ENCODE measurements at places on chromosomes 5 and 9.
A peak's percentile ranks its signal among the peaks of the same experiment; 100 is the strongest.

DNA sequence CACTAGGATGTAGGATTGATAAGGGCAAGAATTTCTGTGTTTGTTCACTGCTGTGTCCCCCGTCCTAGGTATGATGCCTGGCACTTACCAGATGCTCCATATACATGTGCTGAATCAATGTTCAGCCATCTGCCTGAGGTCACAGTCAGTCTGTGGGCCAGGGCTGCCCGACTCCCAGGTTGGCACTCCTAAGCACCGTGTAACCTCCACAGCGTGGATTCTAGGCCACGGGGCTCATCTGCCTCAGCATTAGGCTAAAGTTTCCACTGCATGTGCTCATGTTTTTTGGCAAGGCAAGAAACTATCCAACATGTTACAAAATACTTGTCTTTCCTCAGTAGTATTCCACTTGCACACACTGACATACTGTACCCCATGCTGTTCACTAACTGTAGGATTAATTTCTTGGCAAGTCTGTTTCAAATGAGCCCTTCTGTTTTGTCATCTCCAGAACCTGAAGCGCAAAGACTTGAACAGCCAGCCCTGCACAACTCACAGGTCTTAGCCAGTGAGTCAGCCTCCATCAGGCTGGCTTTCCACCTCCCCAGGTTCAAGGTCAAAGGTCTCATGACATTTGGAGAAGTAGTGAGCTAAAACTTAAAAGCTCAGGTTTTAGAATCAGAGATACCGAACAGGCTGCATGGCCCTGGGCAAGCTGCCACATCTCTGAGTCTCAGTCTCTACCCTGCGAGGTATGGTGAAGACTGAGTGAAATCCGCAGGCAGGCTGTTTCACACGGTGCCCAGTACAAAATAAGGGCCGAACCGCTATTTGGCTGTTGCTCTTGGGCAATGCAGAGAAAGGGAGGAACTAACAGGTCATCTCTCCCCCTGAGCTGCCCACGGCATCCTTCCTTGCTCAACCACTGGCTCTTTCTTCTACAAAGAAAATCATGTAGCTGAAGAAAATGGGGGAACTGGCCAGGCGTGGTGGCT, 7.2 kb downstream of the TOR1A start:
- DNase-seq, result no peak

GRCh38 chr9:107707915-107708441, 218.4 kb upstream of the KLF4 start:
- DNase-seq, result no peak

DNA sequence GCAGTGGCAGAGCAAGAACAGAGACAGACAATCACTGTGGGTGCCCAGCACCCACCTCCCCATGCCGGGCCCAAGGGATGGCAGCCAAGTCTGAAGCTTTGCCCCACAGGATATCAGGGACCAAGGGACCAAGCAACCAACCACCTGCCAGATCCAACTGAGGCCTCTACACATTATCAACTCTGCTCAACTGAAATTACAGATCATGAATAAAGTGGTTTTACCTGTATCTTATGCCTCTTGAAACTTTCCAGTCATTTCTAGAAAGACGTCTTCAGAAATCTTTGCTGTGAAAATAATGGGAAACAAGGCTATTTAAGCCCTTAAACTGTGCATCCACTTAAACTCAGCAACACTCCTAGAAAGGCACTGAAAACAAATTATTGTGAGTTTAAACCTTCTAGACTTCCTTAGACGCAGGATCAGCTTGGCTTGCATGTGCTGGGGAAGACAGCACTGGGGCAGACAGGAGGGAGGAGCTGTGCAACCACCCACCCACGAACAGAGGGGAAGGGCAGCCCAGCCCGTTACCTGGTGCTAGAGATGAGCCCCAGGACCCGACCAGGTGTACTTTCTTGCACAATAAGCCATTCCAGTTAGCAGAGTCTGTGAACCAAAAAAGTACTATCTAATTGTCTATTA, 80.0 kb downstream of the SEMA4D start:
- DNase-seq, result no peak

- DNase-seq, result no peak
Observed at GRCh38 chr5:108168915-108169314, 213.0 kb downstream of the FBXL17 start.

DNA sequence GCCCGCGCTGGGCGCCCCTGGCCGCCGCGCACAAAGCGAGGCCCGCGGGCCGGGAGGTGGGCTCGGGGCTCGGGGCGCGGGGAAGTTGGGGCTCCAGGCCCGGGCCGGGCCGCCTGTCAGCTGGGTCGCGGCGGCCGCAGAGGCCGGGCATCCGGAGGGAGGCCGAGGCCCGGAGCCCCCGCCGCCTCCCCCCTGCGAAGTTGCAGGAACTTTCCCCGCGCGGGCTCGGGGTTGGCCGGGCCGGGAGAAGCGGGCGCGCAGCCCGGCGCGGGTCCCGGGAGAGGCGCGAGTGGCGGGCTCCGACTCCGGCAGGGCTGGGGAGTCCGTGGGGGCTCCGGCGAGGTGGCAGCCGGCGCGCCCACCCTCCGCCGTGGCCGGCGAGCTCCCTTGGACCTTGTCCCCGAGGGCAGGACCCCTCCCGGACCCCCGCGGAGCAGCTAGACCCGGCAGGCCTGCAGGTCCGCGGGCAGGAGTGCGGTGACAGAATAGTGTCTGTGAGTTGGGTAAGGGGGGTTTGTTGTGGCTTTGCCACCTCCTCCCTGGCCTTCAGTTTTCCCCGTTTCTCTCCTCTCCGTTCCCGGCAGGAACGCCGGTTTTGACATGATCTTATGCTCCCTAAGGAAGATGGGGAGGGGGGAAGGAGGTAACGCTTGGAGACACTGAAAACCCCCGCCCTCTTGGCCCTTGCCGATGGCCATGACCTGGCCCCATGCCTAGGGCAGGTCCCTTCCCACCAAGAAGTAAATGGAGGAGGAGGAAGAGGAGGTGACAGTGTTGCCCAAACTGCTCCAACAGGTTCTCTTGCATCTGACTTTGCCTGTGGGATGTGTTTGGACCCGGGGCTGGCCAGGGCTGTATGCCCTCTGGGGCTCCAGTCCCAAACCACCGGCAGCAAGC, 942 bp downstream of the PHF2 start:
- DNase-seq, result no peak

- no peak for DNase-seq
Observed at GRCh38 chr5:176542596-176543427, 5.6 kb upstream of the RNF44 start.

GRCh38 chr9:89097219-89097618, 81.4 kb downstream of the SHC3 start:
- DNase-seq, result no peak

- DNase-seq, result no peak
Observed at GRCh38 chr5:169895926-169896325, 84.4 kb downstream of the INSYN2B start.

DNA sequence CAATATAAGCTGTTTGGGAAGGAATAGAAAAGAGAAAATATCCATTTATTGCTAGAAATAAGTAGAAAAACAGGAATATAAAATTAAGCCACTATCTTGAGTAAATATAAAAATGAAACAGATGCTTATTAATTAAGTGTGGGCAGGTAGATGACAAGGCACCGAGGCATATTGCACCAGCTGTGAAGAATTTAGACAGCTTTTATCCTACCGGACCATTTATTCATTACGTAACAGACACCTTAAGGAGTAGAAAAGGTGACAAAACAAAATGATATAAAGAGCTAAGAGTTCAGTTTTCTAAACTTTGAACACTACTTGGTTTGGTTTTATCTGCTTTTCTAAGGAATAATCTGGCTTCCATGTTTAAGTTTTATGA, 404.1 kb downstream of the PTPRD start:
- DNase-seq, result no peak

GRCh38 chr5:107251151-107251550, 419.6 kb downstream of the EFNA5 start:
- DNase-seq, result no peak

- no peak for DNase-seq
Observed at GRCh38 chr9:22204240-22204639, 195.1 kb upstream of the CDKN2B start.

DNA sequence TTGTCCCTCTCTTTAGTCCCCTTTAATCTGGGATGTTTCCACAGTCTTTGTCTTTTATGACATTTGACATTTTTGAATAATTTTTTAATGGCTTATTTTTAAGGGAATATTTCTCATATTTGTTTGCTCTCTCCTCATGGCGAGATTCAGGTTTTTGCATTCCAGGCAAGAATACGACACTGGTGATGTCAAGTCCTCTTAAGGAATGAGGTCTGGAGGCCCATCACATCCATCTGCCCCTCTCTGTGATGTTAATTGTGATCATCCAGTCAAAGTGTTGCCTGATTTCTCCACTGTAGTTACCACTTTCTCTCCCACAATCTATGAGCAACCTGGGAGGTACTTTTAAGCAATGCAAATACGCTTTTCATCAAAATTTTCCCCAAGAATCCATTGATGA, 193.2 kb downstream of the MAST4 start:
- no peak for DNase-seq

GRCh38 chr5:93328833-93329232, 252.2 kb downstream of the NR2F1-AS1 start:
- no peak for DNase-seq

DNA sequence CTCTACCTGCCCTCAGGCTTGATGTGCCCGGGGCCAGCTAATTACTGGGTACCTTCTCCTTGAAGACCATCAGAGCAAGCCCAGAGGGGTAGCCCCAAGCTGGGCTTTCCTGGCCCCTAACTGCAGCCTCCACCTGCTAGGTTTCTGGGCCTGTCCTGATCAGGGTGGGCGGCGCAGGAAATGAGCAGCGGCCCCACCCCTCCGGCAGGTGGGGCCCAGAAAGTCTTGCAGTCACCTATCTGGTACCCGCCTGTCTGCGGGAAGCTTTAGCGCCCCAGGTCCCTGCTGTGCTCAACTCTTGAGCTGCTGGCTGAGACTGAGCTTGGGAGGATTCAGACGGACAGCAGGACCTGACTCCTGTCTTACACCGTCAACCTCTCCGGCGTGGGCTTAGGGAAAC, 37.1 kb upstream of the LHX2 start:
- no peak for DNase-seq

- DNase-seq, result no peak
Observed at GRCh38 chr5:153460421-153460820, 30.0 kb upstream of the GRIA1 start.

DNA sequence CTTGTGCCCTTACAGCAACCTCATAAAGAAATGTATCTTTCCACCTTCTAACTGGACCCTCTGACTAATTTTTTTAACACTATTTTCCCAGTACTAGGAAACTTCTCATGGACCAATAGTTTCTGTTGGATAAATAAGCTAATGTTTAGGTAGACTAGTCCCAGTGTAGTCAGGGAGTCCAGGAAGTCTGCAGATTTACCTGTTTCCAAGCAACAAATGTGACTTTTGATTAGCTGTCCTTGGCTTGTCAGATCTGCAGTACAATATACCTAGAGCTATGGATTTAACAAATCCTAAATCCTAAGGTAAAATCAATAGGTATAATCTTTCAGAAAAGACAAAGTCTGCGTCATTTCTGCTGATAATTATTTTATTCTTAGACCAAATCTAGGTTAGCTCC, 55.7 kb downstream of the FAM174A start:
- no peak for DNase-seq

DNA sequence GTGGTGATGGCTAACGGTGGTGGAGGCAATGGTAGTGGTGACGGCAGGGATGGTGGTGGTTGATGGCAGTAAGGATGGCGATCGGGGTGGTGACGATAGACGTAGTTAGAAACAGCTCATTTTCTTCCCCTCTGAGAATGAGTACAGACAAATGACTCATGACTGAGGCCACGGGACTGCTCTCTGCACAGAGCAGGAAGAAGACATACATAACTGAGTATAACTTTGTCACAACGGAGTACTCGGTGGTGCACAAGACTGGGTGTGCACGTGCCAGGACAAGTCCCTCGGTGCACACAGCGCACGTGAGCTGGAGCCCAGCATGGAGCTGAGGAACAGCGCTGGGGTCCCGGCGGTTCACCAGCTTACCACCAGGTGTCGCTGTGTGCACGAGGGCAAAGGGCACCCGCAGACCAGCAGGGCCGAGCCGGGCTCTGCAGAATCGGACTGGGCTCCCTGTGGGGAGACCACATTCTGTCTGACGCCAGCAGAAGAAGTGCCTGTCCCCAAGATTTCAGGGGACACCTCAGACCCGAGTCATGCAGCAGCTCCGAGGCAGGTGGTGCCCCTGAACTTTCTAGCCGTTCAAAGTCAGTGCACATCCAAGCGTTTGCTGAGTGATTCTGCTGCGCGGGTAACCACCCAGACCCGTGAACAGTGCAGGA, 188.6 kb downstream of the FSTL4 start:
- peak; percentile 53 for DNase-seq

DNA sequence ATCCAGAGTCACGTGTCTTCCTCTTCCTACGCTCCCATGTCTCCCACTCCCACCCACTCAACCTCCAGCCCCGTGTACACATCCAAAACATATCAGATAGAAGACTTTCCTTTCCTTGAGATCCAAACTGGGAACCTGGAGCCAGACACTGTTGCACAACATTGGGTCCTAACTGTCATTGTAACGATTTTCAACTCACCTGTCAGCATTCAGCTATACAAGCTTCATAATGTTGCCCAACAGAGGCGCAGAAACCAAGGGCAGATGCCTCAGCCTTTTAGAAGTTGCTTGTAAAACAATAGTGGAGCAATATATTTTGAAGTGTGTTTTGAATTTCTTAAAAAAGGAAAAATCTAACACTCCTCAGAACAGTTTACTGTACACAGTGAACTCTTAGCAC, 84.9 kb upstream of the GLIS3 start:
- DNase-seq, result no peak

GRCh38 chr5:120479066-120479465, 15.0 kb downstream of the PRR16 start:
- no peak for DNase-seq

- DNase-seq, result no peak
Observed at GRCh38 chr5:79430196-79430595, 83.7 kb downstream of the HOMER1 start.

- DNase-seq, result no peak
Observed at GRCh38 chr5:1235838-1236237, 10.7 kb downstream of the SLC6A18 start.

DNA sequence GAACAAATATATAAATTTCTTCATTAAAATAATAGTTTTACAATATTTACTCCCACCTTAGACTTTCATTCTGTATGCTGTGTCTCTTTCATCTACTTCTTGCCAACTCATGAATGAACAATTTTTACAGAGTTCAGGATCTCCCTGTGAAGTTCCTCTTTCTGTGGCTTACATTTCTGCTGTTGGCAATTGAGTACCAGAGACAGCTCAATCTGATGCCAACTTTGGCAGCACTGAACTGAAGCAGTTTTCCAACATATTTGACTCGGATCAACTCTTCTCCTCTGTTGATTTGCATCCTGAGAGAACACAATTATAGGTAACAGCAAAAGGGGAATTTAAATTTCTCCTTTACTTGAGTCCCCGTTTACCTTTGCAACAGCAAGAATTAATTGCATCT, 1262.2 kb downstream of the EFNA5 start:
- no peak for DNase-seq

- DNase-seq, result no peak
Observed at GRCh38 chr5:80034962-80035821, at the start of gene THBS4. TSS of gene THBS4 (plus strand) at chr5:80035348. CDS start at chr5:80035538, 190 bp downstream.

All from activated CD8-positive, alpha-beta memory T cell treated with anti-CD3 and anti-CD28 coated beads for 1 hour (primary cell).